ENCODE measurements at places on chromosomes 11 and 22.

GRCh38 chr11:94025690-94026394 is 4.7 kb downstream of the HEPHL1 start:
- no peak for DNase-seq

- DNase-seq = no peak
Measured at GRCh38 chr22:38832005-38832978, 11.5 kb downstream of the NPTXR start.

GRCh38 chr11:127412234-127412633 is 411.7 kb upstream of the KIRREL3 start:
- peak; percentile 46 for DNase-seq

DNA sequence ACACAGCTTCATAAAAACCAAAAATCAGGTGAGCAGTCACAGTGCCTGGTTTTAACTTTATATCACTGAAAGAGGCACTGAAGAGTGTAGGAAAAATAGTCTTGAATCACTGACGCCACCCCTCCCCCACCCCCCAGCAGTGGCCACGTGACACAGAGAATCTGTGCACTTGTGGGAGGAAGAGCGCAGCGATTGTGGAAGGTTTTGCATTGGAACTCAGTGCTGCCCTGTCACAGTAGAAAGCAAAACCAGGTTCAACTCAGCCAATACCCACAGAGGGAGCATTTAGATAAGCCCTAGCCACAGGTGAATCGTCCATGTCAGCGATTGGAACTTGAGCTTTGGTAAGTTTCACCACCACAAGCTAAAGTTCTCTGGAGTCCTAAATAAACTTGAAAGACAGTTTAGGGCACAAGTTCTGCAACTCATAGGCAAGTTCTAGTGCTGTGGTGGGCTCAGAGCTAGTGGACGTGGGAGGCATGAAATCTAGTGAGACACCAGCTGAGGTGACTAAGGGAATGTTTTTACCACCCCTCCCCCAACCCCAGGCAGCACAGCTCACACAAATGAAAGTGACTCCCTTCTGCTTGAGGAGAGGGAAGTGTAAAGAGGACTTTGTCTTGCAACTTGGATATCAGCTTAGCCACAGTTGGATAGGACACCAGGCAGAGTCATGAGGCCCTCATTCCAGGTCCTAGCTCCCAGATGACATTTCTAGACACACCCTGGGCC is 13.3 kb downstream of the OR52B2 start:
- no peak for DNase-seq

- peak; percentile 18 for DNase-seq
Measured at GRCh38 chr11:70548976-70549375, 150.6 kb downstream of the CTTN start.

Measured in Right ventricle myocardium inferior (tissue), 1 donor.